Neural crest cell (in vitro differentiated cells): ENCODE measurements at places on chromosomes 1 and 21. TPM values are rescaled to one million over a fixed set of nuclear protein-coding genes. Genes with fewer than 3 reads are reported as not detected.

GRCh38 chr1:36689992-36690391, 207.3 kb upstream of the CSF3R start:
- no peak for DNase-seq

DNA sequence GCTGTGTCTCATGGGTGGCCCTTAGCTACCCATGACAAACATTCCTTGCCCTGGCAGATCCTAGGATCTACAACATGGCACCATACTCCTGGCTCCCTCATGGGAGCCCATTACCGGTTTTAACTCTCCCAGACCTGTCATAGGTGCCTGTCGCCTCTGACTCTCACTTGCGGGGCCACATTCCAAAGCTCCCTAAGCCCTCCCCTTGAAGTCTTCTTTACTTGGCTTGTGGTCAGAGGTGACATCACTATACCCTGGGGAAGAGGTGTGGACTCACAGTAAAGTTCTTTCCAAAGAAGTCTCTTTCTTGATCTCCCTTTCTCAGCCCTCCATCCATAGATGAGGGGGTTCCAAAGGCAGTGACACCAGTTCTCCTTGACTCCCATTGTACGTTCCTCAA, 5.4 kb upstream of the SLAMF9 start:
- DNase-seq = no peak

DNA sequence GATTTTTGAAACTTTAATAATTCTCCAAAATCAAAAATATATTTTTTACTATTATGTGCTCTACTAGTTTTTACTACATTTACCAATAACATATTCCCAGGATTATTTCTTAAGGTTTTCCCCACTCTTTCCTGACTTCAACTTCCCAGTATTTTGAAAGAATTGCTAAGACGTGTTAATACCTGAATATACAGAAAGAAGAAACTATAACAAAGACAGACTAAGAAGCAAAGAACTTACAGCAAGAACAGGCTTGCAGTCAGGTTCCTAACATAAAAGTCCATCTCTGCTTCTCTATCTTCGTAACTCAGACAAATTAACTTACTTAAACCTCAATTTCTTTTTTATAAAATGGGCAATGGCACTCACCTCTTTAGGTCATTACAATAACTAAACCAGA, 63.2 kb downstream of the SRSF11 start:
- DNase-seq = no peak

ADORA3 gene
- not detected in 2 replicates for total RNA-seq

ATP5PO gene
- 231 and 234 TPM in 2 replicates for total RNA-seq
